HFFc6 (cell line): ENCODE measurements at places on chromosomes 1 and 21.
A peak's percentile ranks its signal among the peaks of the same experiment; 100 is the strongest.

DNA sequence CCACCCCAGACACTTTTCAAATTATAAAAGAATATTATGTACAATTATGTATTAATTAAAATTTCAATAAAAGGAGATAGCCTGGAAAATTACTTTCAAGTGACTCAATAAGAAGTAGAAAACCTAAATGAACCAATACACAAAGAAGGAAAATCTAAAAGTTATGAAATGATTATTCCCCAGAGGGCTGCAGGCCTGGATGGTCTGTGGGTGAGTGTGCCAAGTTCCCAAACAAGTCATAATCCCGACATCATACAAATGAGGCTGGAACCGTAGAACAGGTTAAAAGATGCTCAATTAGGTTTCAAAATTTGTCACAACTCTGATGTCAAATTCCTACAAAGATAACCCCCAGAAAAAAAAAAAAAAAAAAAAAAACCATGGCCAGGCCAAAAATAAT lies 12.7 kb downstream of the SPATC1L start:
- DNase-seq: no peak

DNA sequence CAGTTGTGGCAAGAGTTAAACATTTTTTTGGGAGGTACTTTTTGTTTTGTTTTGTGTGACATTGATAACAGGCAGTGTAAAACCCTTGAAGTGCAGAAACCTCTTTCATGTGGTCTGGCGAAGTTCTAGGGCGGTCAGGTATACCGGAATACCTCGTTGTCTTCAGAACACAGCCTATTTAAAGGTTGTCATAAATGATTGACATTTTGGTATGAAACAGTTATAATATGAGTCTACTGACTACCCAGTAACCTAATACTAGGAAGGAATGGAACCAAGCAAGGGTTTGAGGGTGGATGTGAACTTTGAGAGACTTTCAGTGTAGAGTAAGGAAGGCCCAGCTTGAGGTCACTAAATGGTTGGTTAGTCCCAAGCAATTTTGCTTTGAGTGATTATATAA lies 40.5 kb downstream of the PATJ start:
- no peak for DNase-seq

GRCh38 chr1:208326033-208326432 lies 81.8 kb upstream of the PLXNA2 start:
- DNase-seq: no peak

DNA sequence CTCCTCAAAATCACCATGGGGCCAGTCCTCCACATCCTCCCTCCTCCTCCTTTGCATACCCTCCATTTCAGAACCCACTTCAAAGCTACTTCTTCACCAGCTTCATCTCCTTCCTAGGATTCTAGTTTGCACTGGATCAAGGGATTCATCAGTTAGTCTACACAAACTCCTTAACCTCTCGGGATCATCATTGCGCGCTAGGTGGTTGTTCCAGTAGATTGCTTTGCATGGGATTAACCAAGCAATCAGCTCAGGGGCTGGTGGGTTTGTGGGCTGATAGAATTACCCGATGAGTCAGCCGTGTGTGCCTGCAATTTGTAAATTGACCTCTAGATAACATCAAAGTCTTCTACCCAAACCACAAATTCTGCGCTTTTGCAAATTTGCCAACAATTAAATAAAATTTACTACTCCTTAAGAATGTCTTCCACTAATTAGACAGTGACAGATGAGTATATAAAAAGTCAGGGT lies 7.7 kb downstream of the KANK4 start:
- DNase-seq: no peak

DNA sequence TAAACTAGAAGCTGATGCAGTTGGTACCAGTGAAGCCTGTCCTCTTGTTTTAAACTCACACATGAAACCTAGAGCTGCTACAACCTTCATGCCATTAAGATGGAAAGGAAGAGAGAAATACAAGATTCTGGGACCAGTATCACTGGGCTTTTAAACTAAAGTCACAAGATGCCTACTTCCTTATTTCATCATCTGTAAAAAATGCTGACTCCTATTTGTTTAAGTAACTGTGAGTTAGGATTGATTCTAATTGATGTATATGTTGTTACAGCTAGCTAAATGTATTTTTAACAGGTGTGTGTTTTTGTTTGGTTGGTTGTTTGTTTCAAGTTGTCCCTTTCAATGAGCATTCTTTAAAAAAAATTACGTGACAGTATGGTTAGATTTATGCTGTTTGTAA lies 833.3 kb upstream of the PRMT6 start:
- DNase-seq: no peak

DNA sequence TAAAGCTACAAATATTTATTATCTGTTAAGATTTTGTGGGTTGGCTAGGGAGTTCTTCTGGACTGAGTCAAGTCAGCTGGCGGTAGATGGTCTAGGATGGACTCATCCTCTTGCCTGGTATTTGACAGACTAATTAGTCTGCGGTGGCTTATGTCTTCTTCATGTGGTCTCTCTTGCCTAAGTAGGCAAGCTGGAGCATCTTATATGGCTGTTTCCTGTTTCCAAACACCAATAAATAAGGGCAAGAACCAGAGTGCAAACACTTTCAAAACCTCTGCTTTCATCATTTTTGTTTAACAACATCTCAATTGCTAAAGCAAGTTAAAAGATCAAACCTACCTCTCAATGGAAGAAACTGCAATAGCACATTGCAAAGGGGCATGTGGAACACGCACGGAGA lies 484.8 kb downstream of the PTPRC start:
- DNase-seq: peak; percentile 94

GRCh38 chr1:212286556-212287131 lies 1.4 kb downstream of the PPP2R5A start:
- peak; percentile 5 for DNase-seq

GRCh38 chr21:44401386-44402160 lies 48.2 kb downstream of the TRPM2 start:
- DNase-seq: no peak

DNA sequence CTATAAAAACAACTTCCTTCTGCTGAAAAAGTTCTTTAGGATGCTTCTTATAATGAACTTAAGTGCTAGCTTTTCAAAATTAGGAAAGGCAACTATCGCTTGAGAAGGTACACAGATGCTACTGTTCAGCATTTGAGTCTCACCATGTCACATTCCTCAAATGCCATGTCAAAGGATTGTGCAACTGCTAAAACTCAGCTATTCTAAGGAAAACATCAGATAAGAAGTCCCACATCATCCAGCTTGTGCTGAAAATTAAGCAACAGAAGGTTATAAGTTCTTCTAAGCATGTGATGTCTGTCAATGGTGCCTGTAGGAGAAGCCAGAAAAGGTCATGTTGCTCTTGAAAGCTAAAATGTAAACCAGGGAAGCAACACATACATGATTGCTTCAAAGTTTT lies 36.5 kb downstream of the MCOLN2 start:
- DNase-seq: peak; percentile 52

- no peak for DNase-seq
These were observed 107.7 kb downstream of the ADSS2 start for GRCh38 chr1:244344001-244344400.

DNA sequence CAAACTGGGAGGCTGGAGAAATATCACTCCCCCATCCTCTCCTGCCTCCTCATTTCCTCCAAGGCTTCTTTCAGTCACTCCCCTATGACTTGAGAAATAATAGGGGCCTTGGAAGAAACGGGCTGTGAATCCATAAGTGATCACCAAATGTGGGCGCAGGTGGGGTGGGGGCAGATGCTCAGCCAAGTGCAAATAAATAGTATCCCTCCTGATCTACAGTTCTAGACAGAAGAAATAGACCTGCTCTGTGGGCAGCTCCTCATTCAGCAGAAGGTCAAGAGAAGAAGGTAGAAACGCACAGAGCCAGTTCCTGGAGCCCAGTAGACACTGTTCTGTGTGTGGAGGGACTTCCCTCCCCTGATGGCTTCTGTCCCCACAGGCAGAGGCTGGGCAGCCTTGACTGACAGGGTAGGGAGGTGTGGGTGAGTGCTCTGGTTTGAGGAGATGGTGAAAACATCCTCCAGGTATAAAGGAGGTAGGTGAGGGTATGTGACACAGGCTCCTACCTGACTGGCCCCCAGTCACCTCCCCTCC lies 17.1 kb downstream of the PAX7 start:
- no peak for DNase-seq

DNA sequence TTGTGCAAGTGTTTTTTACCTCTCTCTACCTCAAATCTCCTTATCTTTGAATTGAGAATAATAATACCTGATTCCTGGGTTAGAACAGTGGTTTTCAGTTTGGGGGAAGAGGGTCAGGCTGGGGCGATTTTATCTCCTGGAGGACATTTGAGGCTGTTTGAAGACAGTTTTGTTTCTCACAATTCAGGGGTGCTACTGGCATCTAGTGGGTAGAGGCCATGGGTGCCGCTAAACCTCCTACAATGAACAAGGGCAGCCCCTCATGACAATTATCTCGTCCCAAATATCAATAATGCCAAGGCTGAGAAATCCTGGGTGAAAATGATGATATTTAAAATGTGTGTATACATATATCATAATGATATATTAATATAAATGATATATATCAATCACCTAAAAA lies 139.1 kb upstream of the USH2A start:
- no peak for DNase-seq

DNA sequence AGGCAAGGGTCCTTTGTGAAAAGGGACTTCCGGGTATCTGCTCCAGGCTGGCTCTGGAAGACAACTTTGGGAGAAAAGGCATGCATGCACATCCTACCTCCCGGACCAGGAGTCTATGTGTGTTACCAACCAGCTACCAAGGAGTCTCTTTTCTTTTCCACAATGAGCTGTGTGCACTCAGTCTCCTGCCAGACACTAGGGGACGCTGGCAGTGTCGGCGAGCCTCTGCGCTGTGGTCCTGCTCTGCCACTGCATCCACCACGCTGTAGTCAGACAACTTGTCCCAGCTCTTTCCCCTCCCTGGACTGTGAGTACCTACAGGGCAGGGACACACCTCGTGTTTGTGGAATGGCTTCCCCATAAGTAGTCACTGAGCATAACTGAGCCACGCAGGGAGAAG lies 5.1 kb upstream of the SSR2 start:
- DNase-seq: peak; percentile 55

- peak; percentile 27 for DNase-seq
These were observed 180.9 kb downstream of the PCP4 start for GRCh38 chr21:40047993-40048730.

- DNase-seq: no peak
These were observed 5.6 kb downstream of the PPP1R15B start for GRCh38 chr1:204405988-204406387.

- peak; percentile 45 for DNase-seq
These were observed 61.3 kb downstream of the H3-3A start for GRCh38 chr1:226123591-226124471.

- no peak for DNase-seq
These were observed 42.2 kb downstream of the SLC19A1 start for GRCh38 chr21:45499970-45500577.

DNA sequence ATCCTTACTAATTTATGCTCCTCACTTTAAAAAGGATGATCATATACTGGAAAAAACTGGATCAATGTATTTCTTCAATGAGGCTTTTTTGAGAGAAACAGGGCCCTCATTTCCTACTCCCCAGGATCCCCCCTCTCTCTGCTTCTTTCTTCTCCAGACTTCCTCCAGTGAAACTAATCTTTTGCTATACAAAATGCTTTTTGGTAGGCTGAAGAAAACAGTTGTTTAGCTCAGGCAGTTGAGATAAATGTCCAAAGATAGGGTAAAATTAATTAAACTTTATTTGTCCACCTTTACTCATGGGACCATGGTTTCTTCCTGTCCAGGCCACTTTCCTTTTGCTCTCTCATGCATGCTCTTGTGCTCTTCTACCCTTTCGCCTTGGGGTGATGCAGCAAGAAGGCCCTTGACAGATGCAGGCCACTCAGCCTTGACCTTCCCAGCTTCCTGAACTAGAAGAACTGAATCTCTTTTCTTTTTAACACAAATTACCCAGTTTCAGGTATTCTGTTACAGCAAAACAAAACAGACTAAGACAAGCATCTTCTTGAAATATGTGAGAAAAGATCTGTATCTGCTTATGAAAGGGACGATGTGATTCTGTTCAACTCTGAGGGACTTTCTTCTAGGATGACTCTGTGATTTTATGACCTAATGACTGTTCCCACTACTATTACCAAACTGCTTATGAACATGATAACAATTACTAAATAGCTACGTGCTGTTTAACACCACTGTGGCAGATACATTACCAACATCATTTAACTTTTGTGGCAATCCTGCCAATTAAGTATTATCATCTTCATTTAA lies 63.7 kb downstream of the NVL start:
- no peak for DNase-seq

DNA sequence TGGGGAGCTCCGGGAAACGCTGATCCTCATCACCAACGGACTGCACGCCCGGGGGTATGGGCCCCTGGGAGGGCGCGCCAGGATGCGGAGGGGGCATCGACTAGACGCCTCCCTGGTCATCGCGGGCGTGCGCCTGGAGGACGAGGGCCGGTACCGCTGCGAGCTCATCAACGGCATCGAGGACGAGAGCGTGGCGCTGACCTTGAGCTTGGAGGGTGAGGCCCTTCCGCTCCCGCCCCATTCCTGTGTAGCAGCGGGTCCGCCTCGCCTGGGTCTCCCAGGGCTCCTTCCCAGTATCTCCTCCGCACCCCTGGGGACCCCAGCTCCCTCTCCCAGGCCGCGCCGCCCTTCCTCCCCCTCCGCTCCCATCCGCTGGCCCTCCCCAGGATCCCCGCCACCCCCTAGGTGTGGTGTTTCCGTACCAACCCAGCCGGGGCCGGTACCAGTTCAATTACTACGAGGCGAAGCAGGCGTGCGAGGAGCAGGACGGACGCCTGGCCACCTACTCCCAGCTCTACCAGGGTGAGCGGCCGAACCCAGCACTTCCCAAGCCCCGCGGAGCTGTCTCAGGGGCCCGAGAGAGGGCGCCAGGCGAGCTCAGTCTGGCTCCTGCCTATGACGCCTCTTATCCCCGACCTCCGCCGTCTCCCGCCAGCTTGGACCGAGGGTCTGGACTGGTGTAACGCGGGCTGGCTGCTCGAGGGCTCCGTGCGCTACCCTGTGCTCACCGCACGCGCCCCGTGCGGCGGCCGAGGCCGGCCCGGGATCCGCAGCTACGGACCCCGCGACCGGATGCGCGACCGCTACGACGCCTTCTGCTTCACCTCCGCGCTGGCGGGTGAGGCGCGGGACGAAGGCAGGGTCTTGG lies 5.0 kb downstream of the HAPLN2 start:
- no peak for DNase-seq

GRCh38 chr21:25708467-25709065 lies 26.1 kb downstream of the ATP5PF start:
- DNase-seq: peak; percentile 33

DNA sequence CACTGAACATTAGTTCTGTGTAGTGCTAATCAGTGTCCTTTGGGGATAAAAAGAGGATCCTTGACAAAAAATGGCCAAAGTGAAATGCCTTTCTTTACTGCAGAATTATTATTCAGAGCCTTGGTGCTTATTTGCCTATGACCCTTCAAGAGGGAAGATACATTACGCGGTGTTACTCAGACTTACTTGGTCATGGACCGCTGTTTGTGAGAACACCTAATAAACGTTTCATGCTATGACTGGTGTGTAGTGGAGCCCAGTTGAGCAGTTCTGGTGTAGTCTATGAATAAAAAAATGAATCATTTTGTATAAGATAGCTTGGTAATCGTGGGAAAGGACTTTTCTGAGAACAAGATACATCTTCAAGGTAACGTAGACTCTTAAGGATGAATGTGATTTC lies 8.3 kb downstream of the NFYC start:
- DNase-seq: no peak

GRCh38 chr1:183693521-183693920 lies 40.4 kb upstream of the APOBEC4 start:
- DNase-seq: no peak
